Activated CD4-positive, alpha-beta T cell treated with anti-CD3 and anti-CD28 coated beads, Interleukin-2, amount 50 U/mL, for 1 hour (primary cell): ENCODE measurements at places on chromosomes 3 and 15.

DNA sequence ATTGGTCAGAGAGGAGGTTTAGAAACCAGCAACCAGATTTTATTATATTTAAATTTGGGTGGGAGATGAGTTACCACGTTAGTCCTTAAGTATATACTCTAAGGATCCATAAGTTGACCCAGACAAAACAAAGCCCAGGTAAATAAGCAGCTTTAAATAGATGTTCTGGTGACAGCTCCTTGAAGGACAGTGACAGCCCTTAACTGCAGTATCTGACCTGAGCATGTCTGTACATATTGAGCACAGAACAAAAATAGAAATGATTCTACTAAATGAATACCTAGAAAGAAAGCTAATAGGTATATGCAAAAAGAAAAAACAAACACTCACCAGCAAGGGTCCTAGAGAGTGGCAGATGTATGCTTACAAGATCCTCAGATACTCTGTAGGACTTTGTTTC lies 63.0 kb downstream of the UBR1 start:
- DNase-seq = no peak

- no peak for DNase-seq
These were observed 33.2 kb downstream of the MKRN2 start for GRCh38 chr3:12590096-12590495.

DNA sequence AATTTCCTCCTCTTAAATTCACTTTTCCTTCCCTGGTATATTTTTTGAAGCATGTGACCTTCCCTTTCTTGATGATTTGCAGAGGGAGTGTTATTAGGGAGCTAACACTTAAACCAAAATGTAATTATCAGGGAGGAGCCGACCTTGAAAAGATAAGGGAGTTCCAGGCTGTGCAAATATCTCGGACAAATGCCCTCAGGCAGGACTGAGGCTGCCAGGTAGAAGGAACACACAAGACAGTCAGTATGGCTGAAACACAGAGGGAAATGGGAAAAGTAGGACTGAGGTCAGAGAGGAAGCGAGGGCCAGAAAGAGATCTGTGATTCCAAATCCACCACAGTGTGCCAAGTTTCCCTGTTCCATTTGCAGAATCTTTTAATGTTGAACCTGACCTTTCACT lies 221.0 kb downstream of the CNTN3 start:
- no peak for DNase-seq

DNA sequence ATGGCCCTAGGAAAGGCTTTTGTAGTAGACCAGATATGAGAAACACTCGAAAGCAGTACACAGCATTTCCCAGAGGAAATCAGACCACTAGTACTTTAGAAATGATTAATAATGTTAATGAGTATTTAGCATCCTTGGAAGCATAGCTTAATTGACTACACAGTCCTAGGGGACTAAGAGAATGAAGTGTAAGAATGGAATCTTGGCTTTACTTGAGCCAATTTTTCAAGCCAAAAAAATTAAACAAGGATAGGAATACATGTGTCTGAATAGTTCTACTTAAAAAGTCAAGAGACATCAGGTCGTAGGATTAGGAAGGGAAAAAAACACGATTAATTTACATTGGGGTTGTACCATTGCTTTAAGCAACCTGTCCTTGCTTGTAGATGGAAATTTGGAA lies 38.2 kb downstream of the DPPA2 start:
- DNase-seq = no peak

- DNase-seq = no peak
These were observed 346.1 kb downstream of the CHST2 start for GRCh38 chr3:143465666-143466065.

DNA sequence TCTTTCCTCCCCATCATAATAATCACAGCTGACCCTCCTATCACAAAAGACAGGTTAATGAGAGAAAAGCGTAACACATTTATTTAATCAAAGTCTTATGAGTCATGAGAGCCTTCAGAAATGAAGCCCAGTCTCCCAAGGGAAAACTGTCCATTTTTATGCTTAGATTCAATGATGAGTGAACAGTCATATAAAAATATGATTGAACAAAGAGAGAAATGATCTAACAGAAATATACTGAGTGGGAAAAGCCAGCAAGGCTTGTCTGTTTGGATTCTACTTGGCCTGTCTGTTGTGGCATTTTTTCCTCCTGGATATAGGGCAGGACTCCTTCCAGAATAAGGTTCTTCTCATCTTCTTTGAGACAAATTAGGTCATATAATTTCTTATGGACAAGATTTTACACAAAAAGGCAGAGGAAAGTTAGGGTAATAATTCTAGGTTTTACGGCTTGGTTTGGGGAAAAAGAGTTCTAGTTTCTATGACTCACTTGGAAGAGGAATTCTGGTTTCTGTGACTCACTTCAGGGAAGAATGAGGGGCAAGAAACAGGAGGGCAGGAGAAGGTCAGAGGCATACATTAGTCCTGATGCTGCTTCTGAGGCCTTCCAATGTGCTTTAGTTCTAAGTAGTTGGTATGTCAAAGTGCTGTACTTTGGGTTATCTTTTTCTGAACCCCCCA lies 534.2 kb downstream of the ZIC1 start:
- no peak for DNase-seq

GRCh38 chr3:3599016-3599415 lies 200.2 kb upstream of the LRRN1 start:
- no peak for DNase-seq

GRCh38 chr15:98878172-98878571 lies 129.4 kb downstream of the PGPEP1L start:
- DNase-seq = no peak

DNA sequence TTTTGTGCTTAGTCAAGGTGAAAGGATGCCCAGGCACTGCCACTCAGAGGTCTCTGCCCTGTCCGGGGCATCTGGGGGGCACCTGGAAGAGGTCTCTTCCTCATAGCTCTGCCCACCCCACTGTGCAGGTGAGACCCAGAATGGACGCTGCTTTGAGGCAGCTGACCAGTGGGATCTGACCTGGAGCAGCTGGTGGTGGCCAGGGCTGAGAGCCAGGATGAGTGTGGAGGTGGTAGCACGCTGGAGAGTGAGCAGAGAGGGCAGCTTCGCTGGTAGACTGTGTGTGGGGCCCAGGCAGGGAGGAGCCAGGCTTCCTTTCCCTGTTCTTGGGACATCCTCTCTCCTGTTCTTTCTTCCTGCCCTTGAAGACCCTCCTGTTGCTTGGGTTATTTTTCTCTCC lies 32.2 kb upstream of the PLA2G4E start:
- DNase-seq = no peak

- DNase-seq = no peak
These were observed 27.0 kb downstream of the PTH1R start for GRCh38 chr3:46904303-46905212.

DNA sequence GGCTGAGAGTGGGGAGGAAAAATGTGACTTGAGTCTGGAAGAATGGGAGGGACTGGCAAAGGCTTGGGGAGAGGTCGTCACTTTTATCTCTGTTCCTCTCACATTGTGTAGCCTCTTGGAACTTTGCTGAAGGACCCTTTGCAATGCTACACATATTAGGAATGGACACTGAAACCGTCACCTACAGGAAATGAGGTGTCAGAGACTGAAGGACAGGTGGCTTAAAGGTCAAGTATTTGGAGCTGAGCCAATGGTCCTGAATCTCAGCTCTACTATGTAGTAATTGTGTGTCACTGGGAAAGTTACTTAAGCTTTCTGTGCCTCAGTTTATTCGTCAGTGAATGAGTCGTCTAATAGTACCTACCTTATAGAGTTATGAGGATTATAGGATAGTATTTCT lies 14.7 kb downstream of the MCTP2 start:
- no peak for DNase-seq
